Activated CD8-positive, alpha-beta memory T cell treated with anti-CD3 and anti-CD28 coated beads for 4 hours (primary cell): ENCODE measurements at places on chromosomes 1 and 21.

GRCh38 chr21:44439211-44439600 is 16.1 kb upstream of the LRRC3 start:
- DNase-seq: no peak

GRCh38 chr21:25870084-25870483 is 135.3 kb downstream of the GABPA start:
- DNase-seq: no peak

DNA sequence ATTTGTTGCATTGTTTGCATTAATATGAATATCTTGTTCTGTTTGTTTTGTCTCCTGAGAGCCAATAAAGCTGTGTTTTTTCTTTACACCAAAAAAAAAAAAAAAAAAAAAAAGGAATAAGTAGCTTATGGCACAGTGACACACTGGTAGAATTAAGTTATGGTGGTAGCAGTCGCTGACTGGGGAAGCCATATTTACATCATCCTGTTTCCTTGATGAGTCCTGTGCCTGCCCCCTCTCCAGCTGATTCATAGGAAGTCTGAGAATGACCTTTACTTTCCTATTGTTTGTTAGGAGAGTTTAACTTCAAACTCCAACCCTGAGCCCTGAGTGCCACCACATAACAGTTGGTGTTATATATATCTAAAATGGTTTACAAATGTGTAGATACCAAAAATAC is 62.2 kb downstream of the OBSCN start:
- DNase-seq: no peak

GRCh38 chr1:222061711-222062359 is 319.9 kb upstream of the DUSP10 start:
- DNase-seq: no peak

GRCh38 chr1:204053893-204054292 is 19.0 kb upstream of the SOX13 start:
- DNase-seq: no peak

DNA sequence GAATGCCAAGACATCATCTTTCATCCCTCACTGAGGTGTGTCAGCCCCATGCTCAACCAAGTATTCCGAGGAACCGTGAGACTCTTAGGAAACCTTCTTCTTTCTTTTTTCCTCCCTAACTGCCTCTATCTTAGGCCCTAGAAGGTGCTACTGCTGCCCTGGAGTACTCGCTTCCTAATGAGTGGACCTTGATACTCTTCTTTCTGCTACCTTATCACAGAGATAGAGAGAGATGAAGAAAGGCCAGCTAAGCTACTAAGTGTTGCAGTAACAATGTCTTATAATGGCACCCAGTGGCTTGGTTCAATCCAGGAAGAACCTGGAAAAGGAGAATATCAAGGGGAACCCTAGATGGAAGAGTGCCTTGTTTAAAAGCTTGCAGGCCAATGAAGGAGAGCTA is 86.6 kb downstream of the KIRREL1 start:
- no peak for DNase-seq

DNA sequence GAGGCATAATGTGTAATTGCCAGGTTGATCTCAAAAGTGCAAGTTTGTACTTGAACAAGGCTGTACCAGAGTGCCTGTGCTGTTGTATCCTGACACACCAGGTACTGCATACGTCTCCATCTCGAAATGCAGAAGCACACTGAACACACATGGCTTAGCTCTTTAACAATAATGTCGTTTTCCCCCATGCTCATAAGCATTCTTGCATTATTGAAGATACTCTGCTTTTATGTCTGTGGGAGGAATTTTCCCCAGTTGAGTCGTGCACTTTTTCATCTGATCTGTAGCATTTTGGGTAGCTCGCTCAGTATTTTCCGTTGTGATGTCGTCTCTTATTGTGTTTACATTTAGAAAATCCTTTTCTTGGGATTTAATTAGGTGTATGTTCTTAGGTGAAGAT is 98.7 kb downstream of the PCBP3 start:
- DNase-seq: no peak

- DNase-seq: no peak
Measured at GRCh38 chr1:92065042-92065441, 10.2 kb downstream of the SETSIP start.

DNA sequence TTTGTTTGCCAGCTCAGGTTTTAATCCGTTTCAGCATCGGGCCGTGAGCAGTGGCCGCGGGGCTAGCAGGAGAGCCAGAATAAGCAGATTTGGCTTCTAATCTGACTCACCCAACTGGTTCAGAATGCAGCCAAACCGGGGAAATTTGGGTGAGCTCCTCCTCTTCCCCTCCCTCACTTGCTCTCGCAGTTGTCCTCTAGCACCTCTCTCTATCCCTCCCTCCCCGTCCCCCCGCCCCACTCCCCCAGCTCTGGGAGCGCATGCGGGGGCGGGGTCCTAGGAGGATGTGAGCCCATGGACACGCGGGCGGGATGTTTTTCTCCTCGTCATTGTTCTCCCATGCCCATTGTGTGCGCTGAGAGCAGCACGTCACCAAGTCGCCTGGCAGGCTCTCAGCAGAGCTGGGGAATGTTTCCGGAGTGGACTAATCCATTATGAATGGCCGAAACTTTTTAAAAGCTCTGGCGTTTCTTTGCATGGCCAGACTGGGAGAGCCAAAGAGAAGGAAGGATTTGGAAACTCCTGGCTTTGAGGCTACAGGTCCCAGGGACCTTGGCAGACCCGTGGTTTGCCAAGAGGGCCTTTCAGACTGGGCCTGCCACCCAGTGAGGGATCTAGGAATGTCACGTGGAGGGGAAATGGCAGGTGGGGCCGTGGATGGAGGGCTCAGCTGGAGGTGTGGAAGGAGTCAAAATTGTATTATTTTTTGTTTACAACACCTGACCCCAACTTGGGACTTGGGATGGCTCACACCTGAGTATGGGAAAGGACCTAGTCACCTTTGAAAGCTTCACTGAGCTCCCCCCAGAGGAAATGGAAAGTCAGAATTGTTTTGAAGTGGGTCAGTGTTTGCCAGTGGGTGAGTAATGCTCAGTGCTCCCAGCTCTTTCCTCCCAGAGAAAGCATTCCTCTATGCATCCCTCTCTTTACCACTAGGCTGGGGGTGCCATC is 39.2 kb downstream of the CDK18 start:
- DNase-seq: no peak

DNA sequence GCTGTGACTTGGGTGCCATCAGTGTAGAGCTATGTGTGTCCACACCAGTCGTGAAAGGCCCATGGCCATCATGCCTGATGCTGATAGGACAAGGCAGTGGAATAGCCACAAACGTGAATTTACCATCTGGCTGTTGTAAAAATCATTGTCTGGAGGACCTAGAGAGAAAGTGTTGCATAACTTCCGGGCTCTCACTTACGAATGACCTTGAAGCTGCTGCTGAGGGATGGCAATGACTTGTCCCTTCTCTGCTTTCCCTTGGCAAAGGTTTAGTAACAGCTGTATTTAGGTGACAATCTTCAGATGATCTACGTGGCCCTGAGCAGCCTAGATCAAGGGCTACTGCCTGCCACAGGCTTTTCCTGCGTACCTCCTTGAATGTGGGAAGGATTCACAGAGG is 5.8 kb downstream of the ATP1B1 start:
- no peak for DNase-seq

DNA sequence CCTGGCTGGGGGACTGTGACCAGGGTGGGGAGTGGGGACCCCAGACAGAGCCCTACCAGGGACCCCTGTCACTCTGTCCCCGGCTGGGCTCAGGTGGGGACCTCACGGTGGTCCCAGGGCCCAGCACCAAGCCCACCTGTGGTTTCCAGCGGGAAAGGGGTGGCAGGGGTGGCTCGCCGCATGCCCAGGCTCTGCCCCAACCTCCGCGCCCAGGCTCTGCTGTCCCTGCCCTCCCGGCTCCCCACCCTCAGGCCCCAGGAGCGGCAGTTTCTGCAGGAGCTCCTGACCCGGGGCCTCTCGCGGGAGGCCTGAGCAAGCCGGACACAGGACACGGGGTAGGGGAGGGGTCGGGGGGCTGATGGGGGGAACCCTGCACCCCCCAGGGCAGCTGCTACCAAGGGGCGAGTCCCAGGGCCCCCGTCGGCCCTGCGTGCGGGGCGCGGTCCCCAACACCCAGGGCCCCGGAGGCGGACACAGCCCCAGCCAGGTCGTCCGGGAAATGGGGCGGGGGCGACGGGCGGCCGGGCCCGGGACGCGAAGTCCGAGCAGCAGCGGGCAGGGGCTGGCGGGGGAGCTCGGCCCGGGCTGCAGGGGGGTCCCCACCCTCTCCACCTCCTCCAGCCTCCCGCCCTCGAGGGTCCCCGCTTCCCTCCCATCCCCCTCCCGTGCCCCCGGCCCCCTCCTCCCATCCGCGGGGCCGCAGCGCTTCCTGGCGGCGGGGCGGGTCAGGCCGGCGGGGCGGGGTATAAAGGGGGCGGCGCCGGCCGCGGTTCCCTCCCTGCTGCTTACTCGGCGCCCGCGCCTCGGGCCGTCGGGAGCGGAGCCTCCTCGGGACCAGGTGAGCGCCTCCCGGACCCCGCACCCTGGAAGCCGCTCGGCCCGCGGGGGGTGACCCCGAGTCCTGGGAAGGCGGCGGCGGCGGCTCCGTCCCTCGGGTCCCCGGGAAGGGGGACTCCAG is at the start of gene COL6A2:
TSS of gene COL6A2 (plus strand) at position 777 of the 958 bp plus-strand sequence.
- peak; percentile 20 for DNase-seq

- no peak for DNase-seq
Measured at GRCh38 chr1:155079210-155079486, 511 bp downstream of the EFNA3 start.

DNA sequence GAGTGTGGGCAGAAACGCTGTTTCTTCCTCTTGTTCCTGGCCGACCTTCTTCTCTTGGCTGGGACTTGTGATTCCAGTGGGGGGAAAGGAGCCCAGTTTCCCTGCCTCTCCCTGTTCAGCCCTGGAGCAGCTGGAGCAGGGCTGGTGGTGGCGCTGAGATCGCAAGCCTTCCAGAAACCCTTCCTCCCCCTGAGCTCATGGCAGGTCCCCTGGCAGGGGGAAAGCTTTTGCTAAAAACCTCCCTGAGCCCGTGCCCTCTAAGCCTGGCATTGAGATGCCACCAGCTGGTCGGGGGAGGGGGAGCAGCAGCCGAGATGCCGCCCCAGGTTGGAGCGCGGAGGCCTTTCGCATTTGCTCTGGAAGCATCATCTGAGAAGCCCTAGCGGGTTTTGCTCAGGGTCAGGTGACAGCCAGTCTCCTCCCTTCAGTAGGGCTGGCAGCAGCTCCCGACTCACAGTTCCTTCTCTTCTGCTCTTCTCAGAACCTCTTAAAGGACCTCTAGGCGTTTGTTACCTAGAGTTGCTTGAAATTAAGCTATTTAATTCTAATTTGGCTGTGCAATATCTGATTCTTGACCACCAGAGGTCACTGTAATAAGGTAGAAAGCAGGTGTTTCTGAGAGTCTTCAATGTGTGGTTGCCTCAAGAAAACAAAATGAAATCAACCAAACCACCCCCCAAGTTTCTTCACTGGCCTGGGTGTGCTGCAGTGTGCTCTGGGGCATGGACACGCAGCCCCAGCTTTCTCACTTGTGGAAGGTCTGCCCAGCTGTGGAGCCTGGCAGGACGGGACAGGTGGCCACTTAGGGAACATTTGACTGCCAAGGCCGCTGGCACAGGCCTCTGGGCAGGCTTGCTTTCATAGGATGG is 257.3 kb downstream of the CAMTA1 start:
- no peak for DNase-seq

DNA sequence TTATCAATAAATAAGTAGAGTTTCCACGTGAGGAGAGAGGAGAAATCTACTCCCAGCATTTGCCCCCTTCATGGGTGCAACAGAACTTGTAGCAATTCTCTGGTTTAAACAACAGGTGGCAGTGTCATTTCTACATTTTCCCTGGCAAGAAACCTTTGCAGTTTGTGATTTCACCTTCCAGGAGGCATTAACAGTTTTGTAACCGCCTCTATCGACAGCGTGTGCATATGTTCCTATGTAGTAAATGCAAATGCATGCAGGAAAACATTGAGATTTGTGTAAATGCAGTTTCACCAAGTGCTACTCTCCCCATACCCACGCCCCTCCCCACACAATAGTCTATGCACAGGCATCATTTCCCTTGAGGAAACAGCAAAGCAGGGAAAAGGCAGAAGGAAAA is 494.7 kb downstream of the SMYD3 start:
- no peak for DNase-seq

DNA sequence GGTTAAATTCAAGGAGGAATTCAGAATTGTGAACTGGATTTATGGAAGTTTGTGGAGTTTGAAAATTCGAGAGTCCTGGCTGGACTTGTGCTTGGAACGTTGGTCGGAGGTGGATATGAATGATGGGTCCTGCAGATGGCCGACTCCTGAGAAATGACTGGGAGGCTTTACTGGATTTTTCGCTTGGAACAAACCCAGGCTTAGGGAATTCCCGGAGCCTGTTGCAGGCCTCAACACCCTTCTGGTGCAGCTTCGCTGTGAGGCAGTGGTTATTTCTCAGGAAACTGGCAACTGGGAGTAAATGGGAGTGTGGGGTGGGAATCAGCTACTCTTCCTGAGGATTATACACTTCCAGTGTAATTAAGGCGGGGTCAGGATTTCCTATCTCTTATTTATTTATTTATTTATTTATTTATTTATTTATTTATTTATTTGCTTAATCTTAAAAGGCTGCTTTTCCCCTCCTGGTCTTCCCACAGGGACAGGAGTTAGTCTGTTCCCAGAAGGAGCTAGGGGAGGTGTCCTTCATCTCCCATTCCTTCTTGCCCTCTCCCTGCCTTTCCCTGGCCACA is 21.1 kb downstream of the MAPKAPK2 start:
- no peak for DNase-seq

DNA sequence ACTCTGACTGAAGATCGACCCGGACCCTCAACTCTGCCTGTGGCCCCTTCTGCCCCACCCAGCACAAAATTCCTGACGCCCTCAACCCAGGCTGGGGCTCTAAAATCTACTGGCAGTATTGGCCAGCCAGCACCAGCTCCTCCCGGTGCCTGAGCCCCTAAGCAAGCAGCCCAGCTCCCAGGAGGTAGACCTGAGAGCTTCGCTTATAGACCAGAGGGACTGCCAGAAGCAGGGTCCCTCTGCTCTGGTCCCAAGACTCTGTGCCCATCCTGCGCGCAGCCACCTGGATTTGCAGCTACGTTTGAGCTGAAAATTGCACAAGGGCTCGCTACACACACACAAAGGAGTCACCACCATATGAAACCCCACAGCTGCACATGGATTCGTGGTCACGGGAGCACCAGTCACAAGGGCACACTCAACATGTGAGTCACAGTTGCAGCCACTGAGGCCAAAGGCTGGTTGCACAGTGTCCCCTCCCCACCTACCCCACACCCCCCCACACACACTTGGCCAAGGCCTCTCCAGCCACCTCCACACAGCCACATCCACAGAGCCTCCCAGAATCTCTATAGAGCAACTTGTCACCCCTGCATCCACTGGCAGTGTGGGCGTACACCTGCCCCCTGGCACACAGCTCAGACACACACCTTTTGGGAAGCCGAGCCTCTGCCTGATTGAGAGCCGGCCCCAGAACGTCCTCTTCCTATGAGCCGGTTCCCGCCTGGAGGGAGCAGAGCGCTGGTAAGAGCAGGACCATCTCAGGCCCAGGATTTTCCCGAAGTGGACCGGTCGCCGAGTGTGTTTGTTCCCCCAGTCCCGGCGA is 1.1 kb upstream of the DMBX1 start:
- DNase-seq: no peak

- no peak for DNase-seq
Measured at GRCh38 chr21:33283203-33283602, 17.0 kb downstream of the IL10RB start.
